Uterus (tissue), 4 donors: ENCODE measurements at places on chromosomes 3 and 15. TPM values are rescaled to one million over a fixed set of nuclear protein-coding genes. Genes with fewer than 3 reads are reported as not detected.

- DNase-seq = no peak
Measured at GRCh38 chr15:75578173-75578947, 755 bp downstream of the PTPN9 start.

GRCh38 chr15:82942691-82943090 lies 9.8 kb downstream of the HOMER2 start:
- DNase-seq = no peak

RBMS3 gene
- total RNA-seq = 77.1 TPM

ZNF609 gene
- total RNA-seq = 13.3 TPM

C3orf70 gene
- 24.4 TPM for total RNA-seq

PRTG gene
- total RNA-seq = 26.1 TPM
